Heart right ventricle (tissue), 16 donors: ENCODE measurements at places on chromosomes 7 and 10. TPM values are rescaled to one million over a fixed set of nuclear protein-coding genes. Genes with fewer than 3 reads are reported as not detected.

DNA sequence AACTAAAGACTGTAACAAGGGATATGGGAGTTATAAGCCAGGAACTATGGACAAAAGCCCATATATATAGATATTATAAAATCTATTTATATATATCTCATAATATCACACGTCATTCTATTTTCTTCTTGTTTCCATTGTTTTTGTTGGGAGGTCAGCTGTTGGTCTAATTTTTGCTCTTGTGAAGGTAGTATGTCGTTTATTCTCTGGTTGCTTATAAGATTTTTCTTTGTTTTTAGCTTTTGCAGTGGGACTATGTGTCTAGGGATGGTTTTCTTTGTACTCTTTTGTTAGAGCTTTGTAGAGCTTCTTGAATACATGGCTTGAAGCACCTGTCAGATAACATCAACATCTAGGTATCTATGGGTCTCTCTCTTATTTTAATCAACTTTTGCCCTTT, 14.0 kb downstream of the ARL4A start:
- DNase-seq, result no peak

DNA sequence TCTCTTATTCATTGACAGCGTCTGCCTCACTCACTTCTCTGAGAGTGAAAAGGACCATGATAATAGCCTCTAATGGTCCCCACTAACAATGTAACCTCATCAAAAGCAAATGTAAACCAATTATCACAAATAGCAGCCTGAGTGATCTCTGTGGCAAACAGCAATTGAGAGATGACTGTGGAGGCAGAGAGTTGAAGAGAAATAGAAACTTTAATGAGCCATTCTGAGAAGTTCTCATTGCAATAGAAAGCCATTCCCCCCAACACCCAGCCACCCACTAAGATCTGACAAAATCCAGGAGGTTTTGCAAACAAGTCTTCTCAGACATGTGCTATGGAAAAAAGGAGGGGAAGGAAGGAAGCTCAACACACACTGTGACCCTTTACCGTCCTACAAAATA, 44.2 kb upstream of the RNF148 start:
- DNase-seq, result no peak

DNA sequence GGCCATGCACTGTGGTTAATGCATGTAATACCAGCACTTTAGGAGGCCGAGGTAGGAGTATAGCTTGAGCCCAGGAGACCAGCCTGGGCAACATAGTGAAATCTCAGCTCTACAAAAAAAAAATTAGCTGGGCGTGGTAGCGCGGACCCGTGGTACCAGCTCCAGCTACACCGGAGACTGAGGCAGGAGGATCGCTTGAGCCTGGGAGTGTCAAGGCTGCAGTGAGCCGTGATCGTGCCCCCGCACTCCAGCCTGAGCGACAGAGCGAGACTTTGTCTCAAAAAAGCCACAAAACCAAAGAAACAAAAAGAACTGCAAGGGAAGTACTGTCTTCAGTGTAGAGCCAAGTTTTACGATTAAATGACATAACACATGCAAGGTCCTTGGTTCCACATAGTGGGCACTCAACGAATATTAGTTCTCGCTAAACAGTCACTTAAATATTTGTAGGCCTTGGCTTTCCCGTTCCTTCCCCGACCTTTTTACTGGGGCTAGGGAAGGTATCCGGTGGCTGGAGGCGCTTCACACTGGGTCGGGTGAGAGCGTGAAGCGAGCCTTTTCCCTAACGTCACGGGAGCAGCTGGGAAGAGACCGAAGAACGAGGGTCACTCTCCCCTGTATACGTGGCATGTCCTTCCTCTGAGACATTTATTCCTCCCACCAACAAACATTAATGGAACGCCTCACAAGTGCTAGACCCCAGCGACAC, 993 bp upstream of the SND1 start:
- no peak for DNase-seq

BTBD16 gene
- polyA plus RNA-seq, result 0.29 TPM
